ENCODE measurements at places on chromosomes 1 and 21.

DNA sequence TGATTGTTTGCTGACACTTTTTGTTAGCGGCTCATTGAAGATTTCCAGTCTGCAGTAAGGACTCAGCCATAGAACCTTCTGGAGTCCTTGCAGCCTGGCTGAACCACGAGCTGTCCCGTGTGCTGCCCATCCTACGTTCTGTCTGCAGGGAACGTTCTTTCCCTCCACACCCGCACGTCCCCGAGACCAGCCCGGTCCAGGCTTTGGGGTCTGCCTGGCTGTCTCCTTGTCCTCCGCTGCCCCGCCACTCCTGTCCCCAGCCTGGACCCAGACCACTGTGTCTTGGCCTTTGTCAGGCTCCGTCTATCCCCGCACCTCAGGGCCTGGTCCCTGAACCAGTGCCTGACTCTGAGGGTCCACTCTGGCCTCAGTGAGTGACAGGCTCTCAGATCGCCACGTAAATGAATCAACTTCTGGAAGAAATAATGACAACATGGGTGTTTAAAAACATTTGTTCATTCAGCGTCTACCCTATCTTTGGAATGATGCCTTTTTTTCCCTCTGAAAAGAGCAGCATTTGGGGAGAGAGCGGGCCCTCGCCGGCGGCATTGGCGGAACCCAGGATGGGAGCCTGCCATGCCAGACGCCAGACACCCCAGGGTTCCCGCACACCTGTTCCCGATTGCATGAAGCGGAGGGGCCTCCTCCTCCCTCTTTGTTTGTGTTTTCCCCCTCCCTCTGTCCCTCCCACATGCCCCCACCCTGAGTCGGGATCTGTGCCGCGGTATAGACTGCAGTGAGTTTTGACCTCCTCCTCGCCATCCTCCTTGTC lies 43.9 kb upstream of the C1orf174 start:
- no peak overlapping the region for H3K27ac ChIP-seq
- no peaks in the 10 kb centered on the region for H3K36me3 ChIP-seq
- no peaks in the 10 kb centered on the region for H3K27me3 ChIP-seq
- H3K4me1 ChIP-seq = no peaks in the 10 kb centered on the region
- no peak overlapping the region for H3K4me3 ChIP-seq

DNA sequence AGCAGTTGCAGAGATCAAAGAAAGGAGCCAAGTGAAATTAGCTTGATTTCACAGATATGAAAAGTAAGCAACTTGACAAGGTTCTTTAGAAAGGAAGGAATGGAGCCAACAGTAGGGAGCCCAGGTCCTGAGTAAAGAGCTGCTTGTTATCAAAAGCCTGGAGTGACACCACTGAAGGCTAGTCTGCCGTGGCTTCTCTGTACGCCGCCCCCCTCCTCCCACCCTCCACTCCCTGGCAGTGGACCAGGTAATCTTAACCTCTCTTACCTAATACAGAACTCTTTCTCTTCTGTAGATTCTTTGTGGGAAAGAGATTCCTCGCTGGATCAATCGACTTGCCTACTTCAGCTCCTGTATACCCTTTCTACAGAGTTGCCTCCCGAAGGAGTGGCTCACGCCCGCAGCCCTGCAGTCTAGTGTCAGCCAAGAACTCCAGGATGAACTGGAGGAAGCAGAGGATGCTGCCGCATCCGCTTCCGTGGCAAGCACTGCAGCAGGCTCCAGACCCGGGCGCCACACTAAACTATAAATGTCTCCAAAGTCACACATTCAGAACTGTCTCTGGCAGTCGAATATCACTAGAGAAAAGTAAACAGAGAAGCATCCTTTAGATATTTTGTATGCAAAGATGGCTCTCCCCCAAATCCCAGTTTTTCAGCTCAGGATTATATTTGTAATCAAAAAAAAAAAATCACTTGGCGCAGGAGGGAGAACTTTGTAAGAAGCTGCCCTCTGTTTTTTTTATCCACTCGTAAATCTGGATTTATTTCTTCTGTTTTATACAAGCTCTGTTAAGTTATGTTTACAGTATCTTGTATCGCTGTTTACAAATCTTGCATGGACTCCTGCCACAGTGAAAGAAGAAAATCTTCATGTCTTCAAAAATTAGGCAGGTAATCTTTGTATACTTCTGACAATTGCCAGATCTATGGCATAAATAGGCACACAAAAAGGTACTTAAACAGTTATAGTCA lies 52.6 kb downstream of the DESI2 start:
- no peak for DNase-seq
- H3K27me3 ChIP-seq = no peaks in the 10 kb centered on the region
- no peak overlapping the region for H3K4me3 ChIP-seq

DNA sequence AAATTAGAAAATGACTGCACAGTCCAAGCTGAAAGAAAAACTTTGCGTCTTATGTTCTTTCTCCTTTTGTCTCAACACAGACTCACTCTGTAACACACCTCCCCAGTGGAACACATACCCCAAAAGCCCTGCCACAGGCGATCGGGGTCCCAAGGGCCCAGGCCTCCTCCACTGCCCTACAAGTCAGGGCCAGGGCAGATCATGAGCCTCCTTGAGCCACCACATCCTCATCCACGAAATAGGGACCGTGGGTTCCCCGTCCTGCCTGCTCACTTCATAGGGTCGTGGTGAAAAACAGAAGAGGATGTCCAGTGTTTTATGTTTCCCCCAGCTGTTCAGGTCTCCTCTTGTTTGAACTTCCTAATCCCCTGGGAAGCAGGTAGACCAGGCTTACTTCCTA lies 116.7 kb downstream of the KCNN3 start:
- no peaks in the 10 kb centered on the region for H3K27me3 ChIP-seq
- H3K27ac ChIP-seq = no peak overlapping the region
- H3K4me3 ChIP-seq = no peak overlapping the region
- no peaks in the 10 kb centered on the region for H3K4me1 ChIP-seq
- DNase-seq = no peak

- no peak for DNase-seq
- no peaks in the 10 kb centered on the region for H3K27me3 ChIP-seq
- H3K4me3 ChIP-seq = no peak overlapping the region
- no peaks in the 10 kb centered on the region for H3K36me3 ChIP-seq
- no peaks in the 10 kb centered on the region for H3K4me1 ChIP-seq
These were observed 188.6 kb downstream of the GREM2 start for GRCh38 chr1:240423246-240423924.

- H3K4me1 ChIP-seq = no peaks in the 10 kb centered on the region
- H3K27ac ChIP-seq = peak within 1 kb of the TSS; percentile 63
- H3K36me3 ChIP-seq = no peaks in the 10 kb centered on the region
- DNase-seq = no peak
- H3K4me3 ChIP-seq = peak within 1 kb of the TSS; percentile 66
- no peaks in the 10 kb centered on the region for H3K27me3 ChIP-seq
These were observed at the start of gene SLC37A1 for GRCh38 chr21:42513151-42513984. SLC37A1 (plus strand) TSS chr21:42513852; CDS start chr21:42518455, 4,603 bp downstream.

DNA sequence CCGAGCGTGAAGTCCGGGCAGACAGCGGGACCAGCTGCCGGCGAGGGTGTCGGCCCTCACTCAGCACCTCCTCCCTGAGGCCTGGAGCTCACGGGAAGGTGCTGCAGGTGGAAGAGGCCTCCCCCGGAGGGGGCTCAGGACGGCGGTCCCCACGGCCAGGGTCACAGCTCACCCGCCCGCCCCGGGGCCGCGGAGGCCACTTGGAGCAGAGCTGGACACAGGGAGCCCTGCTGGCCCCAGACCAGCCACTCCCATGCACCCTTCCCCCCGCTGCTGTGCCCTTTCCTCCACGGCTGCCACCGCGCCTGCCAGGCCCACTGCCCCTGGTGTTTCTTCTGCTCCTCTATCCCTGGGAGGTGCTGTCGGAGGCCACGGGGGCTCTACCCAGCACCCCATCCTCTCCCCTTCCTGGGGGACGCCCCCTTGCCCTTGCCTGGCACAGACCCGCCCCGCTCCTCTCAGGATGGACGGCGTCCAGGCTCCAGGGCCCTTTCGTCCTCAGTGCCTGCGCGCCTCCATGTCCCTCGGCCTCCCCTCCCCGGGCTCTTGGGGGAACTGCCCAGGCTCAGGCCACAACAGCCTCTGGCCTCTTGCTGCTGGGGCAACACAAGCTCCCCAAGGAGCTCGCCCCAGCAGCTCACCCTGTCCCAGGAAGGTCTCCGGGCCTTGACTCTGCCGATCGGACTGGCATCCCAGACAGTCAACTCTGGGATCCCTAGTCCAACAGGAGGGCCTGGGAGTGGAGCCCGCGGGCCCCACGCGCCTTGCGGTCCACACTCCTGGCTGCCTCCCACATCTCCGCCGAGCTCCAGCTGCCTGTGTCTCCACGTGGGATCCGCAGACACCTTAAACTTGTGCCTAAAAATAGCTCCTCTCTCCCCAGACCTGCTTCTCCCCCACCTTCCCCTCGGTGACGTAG lies 4.1 kb downstream of the TMEM240 start:
- no peaks in the 10 kb centered on the region for H3K27me3 ChIP-seq
- no peak for DNase-seq
- H3K4me1 ChIP-seq = peaks cover 6% of the 10 kb centered on the region
- H3K36me3 ChIP-seq = no peaks in the 10 kb centered on the region
- no peak overlapping the region for H3K27ac ChIP-seq

- no peaks in the 10 kb centered on the region for H3K27me3 ChIP-seq
- no peak overlapping the region for H3K27ac ChIP-seq
- no peak overlapping the region for H3K4me3 ChIP-seq
- H3K4me1 ChIP-seq = no peaks in the 10 kb centered on the region
These were observed 31.2 kb downstream of the GNPAT start for GRCh38 chr1:231272173-231272572.

DNA sequence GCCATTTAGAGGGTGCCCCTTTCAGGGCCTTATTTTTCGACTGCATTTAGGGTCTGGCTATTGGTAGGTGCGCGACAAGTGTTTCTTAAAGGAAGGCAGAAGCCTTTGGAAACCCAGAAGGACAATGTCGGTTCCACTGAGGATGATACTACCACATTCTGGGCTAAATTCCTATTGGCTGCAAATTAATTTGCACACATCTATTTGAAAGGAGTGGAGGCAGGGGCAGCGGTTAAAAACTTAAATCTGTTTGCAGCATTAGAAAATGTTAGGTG lies 1.1 kb downstream of the PATJ start:
- H3K36me3 ChIP-seq = no peaks in the 10 kb centered on the region
- peaks cover 12% of the 10 kb centered on the region for H3K4me1 ChIP-seq
- no peaks in the 10 kb centered on the region for H3K27me3 ChIP-seq
- peak overlapping the region; percentile 95 for H3K27ac ChIP-seq
- H3K4me3 ChIP-seq = peak overlapping the region; percentile 81

DNA sequence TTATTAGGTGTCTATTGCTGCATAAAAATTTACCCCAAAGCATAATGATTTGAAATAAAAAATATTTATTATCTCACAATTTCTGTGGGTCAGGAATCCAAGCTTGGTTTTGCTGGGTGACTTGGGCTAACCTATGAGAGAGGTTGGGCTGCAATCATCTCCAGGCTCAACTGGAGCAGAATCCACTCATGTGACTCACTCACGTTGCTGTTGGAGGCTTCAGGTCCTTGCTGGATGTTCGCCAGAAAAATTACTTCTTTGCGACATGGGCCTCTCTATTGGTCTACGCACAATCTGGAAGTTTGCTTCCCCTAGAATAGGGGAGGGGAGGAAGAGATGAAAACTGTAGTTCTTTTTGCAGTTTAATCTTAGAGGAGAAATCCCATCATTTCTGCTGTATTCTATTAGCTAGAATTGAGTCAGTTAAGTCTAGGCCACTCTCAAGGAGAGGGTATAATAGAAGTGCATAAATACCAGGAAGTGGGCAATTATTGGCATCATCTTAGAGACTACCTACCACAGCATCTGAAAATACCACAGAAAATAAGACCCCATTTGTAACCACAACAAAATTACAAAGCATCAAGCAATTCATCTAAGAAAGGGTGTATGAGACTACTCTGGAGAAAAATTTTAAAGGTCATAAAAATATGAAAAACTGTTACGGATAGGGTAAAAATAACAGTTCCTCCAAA lies 5.7 kb upstream of the FASLG start:
- H3K27me3 ChIP-seq = no peaks in the 10 kb centered on the region
- H3K36me3 ChIP-seq = no peaks in the 10 kb centered on the region
- DNase-seq = no peak
- no peak overlapping the region for H3K27ac ChIP-seq
- H3K4me3 ChIP-seq = no peak overlapping the region
- H3K4me1 ChIP-seq = no peaks in the 10 kb centered on the region

- no peaks in the 10 kb centered on the region for H3K27me3 ChIP-seq
- no peak overlapping the region for H3K27ac ChIP-seq
- no peaks in the 10 kb centered on the region for H3K36me3 ChIP-seq
- DNase-seq = no peak
- no peaks in the 10 kb centered on the region for H3K4me1 ChIP-seq
These were observed 21.4 kb upstream of the RNF11 start for GRCh38 chr1:51214615-51215131.

- H3K4me3 ChIP-seq = no peak overlapping the region
- no peaks in the 10 kb centered on the region for H3K36me3 ChIP-seq
These were observed 23.1 kb upstream of the RGS4 start for GRCh38 chr1:163046071-163046470.

DNA sequence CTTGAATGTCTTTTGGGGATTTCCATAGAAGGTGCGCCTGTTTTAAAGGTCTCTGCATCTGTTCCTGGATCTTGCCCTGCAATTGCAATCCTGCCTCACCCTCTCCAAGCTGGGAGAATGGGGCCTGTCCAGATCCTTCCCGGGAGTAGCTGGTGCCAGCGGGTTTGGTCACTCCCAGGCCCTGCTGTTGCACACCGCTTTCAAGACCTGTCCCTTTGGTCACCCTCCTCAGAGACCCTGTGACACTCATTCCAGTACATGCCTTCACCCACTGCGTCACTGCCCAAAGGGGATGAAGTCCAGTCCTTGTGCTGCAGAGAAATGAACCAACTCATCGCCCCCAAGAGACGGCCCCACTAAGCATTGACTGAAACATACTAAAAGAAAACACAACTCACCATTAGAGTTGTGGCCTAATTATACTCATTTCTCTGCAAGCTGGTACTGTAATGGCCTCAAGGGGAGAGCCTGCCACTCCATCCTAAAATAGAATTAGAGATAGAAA lies 1.9 kb upstream of the IRF2BP2 start:
- peaks cover 35% of the 10 kb centered on the region for H3K4me1 ChIP-seq
- H3K4me3 ChIP-seq = peak overlapping the region; percentile 53
- DNase-seq = peak; percentile 60
- no peaks in the 10 kb centered on the region for H3K27me3 ChIP-seq
- peak overlapping the region; percentile 100 for H3K27ac ChIP-seq

DNA sequence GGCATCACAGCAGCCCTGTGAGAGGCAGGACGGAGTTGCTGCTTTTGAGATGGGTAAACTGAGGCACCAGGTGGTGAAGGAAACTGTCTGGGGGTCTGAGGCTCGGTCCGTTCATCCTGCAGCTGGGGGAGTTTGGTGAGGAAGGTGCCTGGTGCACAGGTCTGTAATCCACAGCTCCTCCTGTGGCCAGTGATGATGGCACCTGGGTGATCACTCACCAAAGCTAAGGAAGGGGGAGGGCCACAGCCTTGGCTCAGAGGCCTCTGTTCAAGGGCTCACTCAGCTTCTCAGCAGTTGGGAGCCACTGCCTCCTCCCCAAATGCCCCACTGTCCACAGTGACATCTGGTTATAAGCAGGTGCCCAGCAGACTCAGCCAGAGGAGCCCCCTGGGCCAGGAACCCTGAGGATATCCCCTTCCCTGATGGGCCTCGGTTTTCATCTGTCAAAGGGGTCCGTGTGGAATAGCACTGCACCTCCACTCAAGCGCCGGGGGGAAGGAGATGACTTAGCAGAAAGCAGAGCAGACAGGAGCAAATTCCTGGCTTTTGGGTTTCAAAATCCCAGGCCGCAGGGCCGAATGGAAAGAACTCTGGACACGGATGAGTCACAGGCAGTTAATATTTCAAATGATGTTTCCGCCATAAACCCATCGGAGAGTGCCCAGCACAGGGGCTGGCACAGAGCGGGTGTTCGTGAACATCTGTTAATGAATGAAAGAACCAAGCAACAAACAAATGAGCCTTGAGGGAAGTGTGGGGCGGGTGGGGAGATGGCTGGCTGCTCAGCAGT lies 82.8 kb downstream of the DMRTB1 start:
- no peaks in the 10 kb centered on the region for H3K36me3 ChIP-seq
- H3K27me3 ChIP-seq = no peaks in the 10 kb centered on the region
- H3K27ac ChIP-seq = peak overlapping the region; percentile 49
- H3K4me3 ChIP-seq = no peak overlapping the region
